Lower lobe of right lung (tissue), 2 donors: ENCODE measurements at places on chromosomes 7 and 10. TPM values are rescaled to one million over a fixed set of nuclear protein-coding genes. Genes with fewer than 3 reads are reported as not detected.

DNA sequence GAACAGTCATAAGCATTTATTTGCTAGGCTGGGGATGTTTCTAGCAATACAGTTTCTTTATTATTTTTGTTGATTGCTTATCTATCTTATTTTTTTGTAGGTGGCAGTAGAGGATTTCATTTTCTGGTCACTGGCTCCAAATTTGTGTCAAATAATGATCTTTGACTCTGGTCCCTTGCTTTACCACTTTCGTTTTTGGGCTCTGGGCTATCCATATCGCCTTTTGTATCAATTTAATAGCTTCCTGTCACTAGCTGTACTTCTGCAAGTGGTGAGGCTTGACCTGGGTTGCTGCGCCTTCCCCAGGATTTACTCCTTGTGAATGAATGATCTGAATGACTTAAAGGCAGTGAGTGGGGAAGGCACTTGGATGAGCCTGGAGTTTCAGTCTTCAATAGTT, 48.4 kb downstream of the MDFIC start:
- H3K4me1 ChIP-seq, result peaks cover 14% of the 10 kb centered on the region
- no peaks in the 10 kb centered on the region for H3K36me3 ChIP-seq
- no peak overlapping the region for H3K27ac ChIP-seq

Gene NKX6-2
- total RNA-seq, result not detected

GRCh38 chr7:44538093-44538797, 2.9 kb downstream of the NPC1L1 start:
- no peaks in the 10 kb centered on the region for H3K27me3 ChIP-seq
- H3K27ac ChIP-seq, result no peak overlapping the region
- no peak for DNase-seq
- H3K4me1 ChIP-seq, result no peaks in the 10 kb centered on the region

GRCh38 chr10:33807531-33808359, 473.3 kb upstream of the NRP1 start:
- no peak for DNase-seq
- no peaks in the 10 kb centered on the region for H3K4me1 ChIP-seq
- H3K4me3 ChIP-seq, result no peak overlapping the region
- H3K27ac ChIP-seq, result no peak overlapping the region
- H3K27me3 ChIP-seq, result no peaks in the 10 kb centered on the region

DNA sequence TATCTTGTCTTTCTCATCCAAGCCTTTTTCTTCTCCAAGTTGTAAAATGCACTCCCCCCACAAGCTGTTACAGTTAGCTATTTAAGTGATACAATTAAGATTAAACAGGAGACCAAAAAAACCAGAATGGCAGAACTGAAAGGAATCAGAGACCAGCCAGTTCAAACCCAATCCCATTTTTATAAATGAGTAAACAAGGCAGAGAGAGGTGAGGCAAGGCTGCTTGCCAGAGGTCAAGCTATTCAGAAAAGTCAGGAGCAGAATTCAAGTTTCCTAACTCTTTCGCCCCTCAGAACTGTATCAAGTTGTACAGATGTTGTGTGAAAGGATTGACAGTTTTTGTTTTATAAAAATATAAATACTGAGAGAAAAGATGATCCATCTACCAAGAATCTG, 90.2 kb downstream of the ZFAND4 start:
- H3K27ac ChIP-seq, result no peak overlapping the region
- no peak overlapping the region for H3K4me3 ChIP-seq
- no peak for DNase-seq
- H3K36me3 ChIP-seq, result no peaks in the 10 kb centered on the region
- no peaks in the 10 kb centered on the region for H3K27me3 ChIP-seq

- H3K4me1 ChIP-seq, result peaks cover 41% of the 10 kb centered on the region
- no peaks in the 10 kb centered on the region for H3K36me3 ChIP-seq
- H3K27ac ChIP-seq, result no peak overlapping the region
- peaks cover 66% of the 10 kb centered on the region for H3K27me3 ChIP-seq
- H3K4me3 ChIP-seq, result peak overlapping the region; percentile 66
Measured at GRCh38 chr10:21515361-21516241, 9.9 kb downstream of the SKIDA1 start.

- no peaks in the 10 kb centered on the region for H3K36me3 ChIP-seq
- H3K27ac ChIP-seq, result no peak overlapping the region
- H3K27me3 ChIP-seq, result no peaks in the 10 kb centered on the region
- H3K4me3 ChIP-seq, result no peak overlapping the region
- no peak for DNase-seq
- H3K4me1 ChIP-seq, result peaks cover 6% of the 10 kb centered on the region
Measured at GRCh38 chr10:89699581-89700064, 1.8 kb upstream of the KIF20B start.

DNA sequence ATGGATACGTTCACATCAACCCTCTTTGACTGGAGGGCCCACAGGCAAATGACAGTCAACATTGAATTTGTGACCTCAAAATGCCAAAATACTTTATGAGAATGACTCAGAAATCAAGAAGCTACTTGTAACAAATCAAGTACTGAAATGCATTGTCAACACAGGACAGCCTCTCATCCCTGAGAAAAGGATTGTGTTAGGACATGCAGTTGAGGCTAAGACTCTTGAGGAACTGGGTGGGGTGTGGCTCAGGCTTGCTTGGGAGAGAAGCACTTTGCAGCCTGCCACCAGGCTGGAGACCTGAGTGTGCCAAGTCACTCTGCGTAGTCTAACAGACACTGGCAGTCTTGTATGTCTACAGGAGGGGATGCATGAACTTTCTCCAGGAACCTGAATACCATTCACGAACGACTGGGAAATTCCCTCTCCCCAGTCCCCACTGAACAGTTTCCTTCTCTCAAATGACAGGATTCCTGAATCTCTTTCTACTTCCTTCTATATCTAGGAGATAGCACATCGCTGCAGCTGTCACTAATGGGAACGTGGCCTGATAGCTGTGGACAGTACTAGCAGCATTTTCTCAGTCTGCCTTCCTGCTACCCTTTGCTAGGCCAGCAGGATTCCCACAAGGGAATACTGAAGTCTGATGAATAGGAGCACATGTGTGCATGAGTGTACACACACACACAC, 3.3 kb upstream of the SMO start:
- H3K27ac ChIP-seq, result no peak overlapping the region
- peaks cover 32% of the 10 kb centered on the region for H3K27me3 ChIP-seq
- H3K36me3 ChIP-seq, result no peaks in the 10 kb centered on the region
- no peak for DNase-seq

DNA sequence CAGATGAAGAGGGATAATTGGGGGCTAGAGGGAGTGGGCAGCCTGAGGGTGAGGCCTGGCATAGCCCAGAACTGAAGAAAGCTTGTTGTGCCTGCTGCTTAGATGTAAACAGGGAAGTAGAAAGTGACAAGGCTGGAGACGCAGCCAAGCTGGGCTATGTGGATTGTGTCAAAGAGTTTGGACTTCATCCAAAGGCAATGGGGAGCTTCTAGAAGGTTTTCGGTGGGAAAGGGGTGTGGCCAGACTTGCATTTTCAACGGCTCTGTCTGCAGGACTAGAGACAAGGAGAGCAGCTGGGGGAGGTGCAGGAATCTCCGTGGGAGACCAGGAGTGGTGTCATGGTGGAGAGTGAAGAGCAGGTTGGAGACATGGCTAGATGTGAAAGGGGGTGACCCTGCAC, 48.8 kb downstream of the GOLGA7B start:
- no peaks in the 10 kb centered on the region for H3K36me3 ChIP-seq
- no peak overlapping the region for H3K4me3 ChIP-seq
- H3K27me3 ChIP-seq, result no peaks in the 10 kb centered on the region
- no peak overlapping the region for H3K27ac ChIP-seq

DNA sequence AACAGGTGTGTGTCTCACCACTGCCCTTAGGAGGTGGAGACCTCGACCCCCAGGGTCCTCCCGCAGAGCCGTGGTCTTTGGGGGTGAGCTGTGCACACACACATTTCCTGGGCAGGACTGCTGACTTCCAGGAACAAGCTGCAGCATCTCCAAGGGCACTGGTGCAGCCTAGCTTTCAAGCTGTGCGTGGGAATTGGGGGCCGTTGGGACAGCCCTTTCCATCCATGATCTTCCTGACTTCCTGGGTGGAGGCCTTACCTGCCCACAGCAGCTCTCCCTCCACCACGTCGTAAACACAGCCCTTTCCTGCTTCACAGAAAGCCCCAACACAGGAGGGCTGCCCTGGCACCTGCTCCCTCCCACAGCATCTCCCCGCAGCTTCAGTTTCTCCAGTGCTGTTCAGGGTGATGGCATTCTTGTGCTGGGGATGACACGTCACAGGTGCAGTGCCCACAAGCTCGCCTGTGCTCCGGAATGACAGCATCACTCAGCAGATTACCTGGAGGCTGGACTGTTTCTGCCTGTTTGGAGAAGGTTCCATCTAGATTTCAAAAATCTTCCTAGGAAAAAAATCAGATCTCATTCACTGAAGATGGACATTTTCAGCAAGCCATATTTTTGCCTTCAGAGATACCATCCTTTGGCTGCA, 208.0 kb upstream of the PPP2R2D start:
- H3K27ac ChIP-seq, result no peak overlapping the region
- no peak overlapping the region for H3K4me3 ChIP-seq
- H3K36me3 ChIP-seq, result no peaks in the 10 kb centered on the region
- H3K4me1 ChIP-seq, result no peaks in the 10 kb centered on the region
- no peaks in the 10 kb centered on the region for H3K27me3 ChIP-seq

Gene CYP3A7
- total RNA-seq, result 0.21 TPM

DNA sequence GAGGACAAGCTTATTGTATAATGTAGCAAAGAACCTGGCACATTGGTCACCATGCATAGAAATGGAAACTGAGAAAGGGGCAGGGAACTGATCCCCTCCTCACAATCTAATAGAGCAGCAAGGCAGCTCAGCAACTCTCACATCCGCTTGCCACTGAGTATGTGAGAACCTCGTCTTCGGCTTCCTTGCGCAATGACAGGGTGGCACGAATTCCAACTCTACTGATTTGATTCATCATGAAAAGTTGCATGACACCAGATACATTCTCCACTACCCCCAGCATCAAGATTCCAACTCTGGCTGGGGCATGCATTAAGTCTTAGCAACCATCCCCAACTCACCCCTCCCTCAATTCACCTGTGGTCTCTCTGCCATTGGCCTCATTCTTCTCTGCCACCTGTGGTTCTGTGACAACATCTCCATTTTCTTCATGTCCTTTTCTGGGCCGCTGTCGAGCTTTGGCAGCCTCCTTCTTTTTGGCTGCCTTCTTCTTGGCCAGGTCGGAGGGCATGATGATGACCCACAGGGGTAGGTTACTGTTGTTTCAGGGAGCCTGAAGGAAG, 976 bp downstream of the ABCF2 start:
- H3K36me3 ChIP-seq, result peaks cover 43% of the 10 kb centered on the region
- no peak overlapping the region for H3K27ac ChIP-seq
- no peak for DNase-seq
- peaks cover 22% of the 10 kb centered on the region for H3K4me1 ChIP-seq
- H3K27me3 ChIP-seq, result no peaks in the 10 kb centered on the region

- H3K36me3 ChIP-seq, result no peaks in the 10 kb centered on the region
- peaks cover 12% of the 10 kb centered on the region for H3K4me1 ChIP-seq
- no peak overlapping the region for H3K27ac ChIP-seq
- H3K27me3 ChIP-seq, result peaks cover 15% of the 10 kb centered on the region
- DNase-seq, result no peak
Measured at GRCh38 chr10:7417103-7417623, 6.3 kb upstream of the SFMBT2 start.

DNA sequence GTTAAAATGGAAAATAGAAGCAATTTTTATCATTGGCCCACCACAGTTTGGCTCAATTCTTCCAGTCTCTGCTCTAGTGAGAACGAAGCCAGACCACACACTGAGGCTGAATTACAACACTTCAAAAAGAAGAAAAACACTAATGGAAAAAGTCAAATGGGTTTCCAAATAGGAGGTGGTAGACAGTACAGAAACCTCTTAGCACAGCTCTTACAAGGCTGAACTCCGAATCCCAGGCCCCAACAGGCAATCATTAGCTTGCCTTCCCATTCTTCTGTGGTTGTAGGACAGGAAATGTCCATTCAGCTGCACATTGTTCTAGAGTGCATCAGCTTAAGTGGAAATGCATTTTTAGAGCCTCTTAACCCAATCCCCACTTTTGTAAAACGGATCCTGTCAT, 115.1 kb upstream of the MEOX2 start:
- H3K36me3 ChIP-seq, result no peaks in the 10 kb centered on the region
- no peak overlapping the region for H3K4me3 ChIP-seq
- H3K27ac ChIP-seq, result no peak overlapping the region
- no peaks in the 10 kb centered on the region for H3K4me1 ChIP-seq

DNA sequence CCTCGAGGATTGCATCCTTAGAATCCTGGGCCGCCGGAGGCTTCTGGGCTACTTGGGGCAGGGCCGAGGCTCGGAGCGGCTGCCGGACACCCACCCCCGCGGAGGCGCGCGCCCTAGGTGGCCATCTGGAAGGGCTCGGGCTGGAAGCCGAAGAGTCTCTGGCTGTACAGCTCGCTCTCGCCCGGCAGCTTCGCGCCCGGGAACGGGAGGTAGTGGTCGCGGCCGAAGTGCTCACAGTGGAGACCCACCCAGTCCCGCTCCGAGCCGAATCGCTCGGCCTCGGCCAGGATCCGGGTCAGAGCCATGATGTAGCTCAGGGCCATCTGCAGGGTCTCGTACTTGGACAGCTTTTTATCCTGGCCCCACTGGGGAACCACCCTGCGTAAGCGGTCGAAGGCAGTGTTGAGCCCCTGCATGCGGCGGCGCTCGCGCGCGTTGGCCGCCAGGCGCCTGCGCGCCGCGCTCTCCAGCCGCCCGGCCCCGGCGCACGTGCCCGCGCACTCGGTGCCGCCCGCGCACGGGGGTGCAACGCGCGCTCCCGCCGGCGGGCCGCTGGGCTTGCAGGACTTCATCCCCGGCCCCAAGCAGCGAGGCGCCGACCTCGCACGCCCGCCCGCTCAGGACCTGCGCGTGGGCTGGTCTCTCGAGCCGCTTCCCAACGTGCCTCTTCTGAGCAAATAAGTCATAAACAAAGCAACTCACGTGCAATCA, 652 bp downstream of the ATOH7 start:
- peak overlapping the region; percentile 70 for H3K4me3 ChIP-seq
- peak overlapping the region; percentile 46 for H3K27ac ChIP-seq
- H3K4me1 ChIP-seq, result peaks cover 10% of the 10 kb centered on the region

Gene KIAA1549
- 5.3 TPM for total RNA-seq

DNA sequence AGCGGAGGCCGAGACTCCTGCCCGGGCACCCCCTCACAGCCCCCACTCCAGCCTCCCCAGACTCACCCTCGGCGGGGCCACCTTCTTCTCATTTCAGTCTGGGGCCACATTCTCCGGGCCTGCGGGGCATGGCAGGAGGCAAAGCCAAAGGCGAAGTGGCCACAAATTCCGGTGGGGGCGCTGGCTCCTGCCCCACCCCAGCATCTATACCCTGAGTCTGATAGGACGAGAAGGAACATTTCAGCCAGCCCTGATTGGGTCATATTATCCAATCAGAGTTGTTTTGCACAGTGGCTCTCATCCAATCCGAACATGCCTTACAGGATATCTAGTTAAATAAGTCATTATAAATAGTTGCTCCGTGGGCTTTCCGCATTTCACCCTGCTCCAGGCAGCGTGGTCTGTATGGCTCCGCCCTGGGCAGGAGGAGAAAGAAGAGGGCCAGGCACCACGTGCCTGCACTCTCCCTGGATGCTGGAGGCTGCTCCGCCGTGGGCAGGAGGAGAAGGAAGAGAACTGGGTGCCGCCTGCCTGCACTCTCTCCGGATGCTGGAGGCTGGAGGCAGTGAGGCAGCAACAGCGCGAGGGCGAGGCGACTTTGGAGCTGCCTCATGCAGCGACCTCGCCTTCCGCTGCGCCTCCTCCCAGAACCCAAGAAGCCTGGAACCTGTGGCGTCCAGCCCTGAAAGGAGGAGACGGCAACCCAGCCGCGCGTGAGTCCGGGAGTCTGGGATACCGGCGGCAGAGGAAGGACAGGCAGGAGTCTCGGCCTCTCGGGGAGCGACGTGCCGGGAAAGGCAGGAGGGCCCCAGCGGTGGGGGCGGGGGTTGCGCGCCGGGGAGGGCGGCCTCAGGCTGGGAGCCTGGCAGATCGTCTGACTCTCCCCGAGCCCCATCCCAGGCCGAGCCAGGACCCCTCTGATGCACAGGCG, 162.9 kb downstream of the ZNF33B start:
- no peaks in the 10 kb centered on the region for H3K36me3 ChIP-seq
- H3K27ac ChIP-seq, result peak overlapping the region; percentile 36
- H3K4me1 ChIP-seq, result peaks cover 3% of the 10 kb centered on the region
- H3K4me3 ChIP-seq, result peak overlapping the region; percentile 57
